Karpas-422 (cell line): ENCODE measurements at places on chromosomes 7 and 10.

- DNase-seq: peak; percentile 64
Measured at GRCh38 chr10:89426230-89426868, 12.0 kb downstream of the IFIT5 start.

GRCh38 chr7:80466636-80467035 is 45.2 kb downstream of the GNAT3 start:
- no peak for DNase-seq

DNA sequence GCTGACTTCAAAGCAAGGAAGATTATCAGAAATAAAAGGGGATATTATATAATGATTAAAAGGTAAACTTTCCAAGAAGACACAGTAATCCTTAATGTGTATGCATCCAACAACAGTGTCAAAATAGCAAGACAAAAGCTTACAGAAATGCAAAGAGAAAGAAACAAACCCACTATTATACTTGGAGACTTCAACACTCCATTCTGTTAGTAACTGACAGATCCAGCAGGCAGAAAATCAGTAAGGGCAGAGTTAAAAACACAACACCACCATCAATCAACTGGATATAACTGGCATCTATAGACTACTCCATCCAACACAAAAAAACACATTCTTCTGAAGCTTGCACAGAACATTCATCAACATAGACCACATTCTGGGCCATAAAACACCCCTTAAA is 103.8 kb downstream of the OR13A1 start:
- DNase-seq: no peak

DNA sequence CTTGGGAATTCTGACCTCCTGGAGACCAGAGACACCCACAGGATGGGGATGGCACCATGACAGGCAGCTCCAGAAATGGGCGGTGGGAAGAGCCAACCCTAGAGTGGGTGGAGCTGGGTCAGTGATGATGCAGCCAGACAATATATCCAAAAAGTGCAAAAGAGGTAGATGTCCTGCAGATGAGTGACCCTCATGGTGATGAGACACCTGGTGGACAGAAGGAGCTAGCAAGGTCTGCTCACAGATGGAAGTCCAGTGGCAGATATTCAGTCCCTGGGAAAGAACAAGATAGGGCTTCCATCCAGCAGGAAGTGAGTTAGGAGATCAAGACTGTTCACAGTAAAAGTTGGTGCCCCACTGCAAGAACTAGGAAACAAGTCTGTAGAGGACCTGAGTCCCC is 19.2 kb upstream of the GRB10 start:
- no peak for DNase-seq

GRCh38 chr7:140656548-140657515 is 15.9 kb upstream of the ADCK2 start:
- DNase-seq: peak; percentile 63

- DNase-seq: no peak
Measured at GRCh38 chr10:69217119-69217754, 2.9 kb upstream of the HKDC1 start.

DNA sequence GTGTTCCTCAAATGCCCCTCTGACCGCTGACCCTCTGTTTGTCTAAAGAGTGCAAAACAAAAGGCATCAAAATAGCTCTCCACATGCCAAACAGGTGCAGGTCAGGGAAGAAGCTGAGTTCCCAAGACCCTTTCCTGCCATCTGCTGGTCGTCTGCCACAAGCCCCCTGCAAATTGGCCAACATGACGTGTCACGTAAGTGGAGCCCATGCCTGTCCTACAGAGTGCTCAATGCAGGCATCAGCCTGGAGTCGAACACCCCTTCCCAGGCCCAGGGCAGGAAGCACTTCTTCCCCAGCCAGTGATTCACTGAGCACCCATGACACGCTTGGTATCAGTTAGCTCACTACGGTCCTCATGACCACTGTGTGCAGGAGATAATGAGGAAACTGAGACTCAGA is 14.1 kb downstream of the TMEM72 start:
- DNase-seq: peak; percentile 77

DNA sequence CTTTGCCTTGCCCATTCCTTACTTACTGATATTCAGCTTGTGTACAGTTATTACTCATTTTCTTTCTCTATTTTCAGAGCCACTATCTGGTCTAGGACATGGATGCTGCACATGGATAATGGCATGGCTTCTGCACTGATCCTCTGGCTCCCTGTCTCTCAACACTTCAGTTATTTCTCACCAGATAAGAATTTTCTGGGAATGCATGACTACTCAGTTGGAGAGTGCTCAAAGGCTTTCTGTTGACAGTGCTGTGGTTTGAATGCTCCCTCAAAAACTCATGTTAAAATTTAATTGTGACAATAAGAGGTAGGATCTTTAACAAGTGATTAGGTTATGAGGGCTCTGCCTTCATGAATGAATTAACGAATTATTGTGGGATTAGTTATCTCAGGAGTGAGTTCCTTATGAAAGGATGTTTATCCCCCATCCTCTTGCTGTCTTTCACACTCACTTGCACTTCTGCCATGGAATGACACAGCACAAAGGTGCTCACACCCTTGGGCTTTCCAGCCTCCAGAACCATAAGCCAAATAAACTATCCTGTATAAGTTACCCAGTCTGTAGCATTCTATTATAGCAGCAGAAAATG is 16.1 kb upstream of the PIK3CG start:
- no peak for DNase-seq

- DNase-seq: no peak
Measured at GRCh38 chr7:134948246-134948645, 38.1 kb upstream of the AGBL3 start.

DNA sequence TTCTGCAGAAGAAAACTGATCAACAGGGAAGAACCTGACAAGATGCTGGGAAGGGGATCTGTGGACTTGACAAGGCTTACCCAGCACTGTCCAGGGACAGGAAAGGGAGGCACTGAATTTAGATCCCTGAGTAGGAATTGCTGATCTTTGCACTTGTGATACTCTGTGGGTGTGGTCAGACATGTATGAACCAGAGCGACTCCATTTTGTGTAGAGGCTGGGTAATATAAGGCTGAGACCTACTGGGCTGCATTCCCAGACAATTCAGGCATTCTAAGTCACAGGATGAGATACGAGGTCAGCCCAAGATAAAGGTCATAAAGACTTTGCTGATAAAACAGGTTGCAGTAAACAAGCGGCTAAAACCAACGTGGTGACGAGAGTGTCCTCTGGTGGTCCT is 60.7 kb downstream of the CCDC3 start:
- DNase-seq: no peak

- no peak for DNase-seq
Measured at GRCh38 chr7:67505449-67505848, 508.8 kb downstream of the TYW1 start.

DNA sequence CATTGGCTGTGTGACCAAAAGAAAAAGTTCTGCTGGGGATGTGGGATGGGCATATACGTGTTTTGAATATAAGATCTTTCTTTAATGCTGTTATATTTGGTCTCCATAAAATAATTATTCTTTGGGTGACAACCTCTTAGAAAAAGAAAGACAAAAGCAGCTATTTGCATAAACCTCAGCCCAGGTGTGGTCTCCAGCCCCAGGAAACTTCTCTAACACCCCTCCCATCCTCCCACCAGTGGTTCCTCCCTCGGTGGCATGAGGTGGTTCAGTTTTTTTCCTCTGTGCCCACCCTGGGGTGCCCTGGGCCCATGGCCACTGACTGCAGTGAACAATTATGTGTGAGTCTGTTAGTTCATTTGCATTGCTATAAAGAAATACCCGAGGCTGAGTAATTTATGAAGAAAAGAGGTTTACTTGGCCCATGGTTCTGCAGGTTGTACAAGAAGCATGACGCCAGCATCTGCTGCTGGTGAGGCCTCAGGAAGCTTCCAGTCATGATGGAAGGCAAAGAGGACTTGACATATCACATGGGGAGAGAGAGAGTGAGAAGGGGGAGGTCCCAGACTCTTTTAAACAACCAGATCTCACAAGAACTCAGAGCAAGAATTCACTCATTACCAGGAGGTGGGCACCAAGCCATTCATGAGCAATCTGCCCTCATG is 165.9 kb downstream of the CUX1 start:
- peak; percentile 56 for DNase-seq

DNA sequence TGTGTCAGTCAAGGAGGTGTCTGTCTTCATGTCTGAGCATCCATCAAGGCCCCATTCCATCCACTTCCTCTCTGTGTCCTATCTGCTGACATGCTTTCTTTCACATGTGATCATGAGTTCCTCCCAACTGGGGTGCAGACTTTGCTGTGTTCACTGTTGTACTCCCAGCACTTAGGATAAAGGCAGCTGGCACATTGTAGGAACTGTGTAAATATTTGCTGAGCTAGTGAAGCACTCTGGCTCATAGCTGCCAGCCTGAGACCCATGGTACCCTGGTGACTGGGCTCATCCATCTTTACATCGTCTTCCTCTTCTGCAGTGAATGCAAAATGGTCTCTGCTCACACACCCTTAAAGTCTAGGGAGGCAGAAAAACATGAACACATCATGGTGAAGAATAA is 242.2 kb upstream of the IGFBP3 start:
- no peak for DNase-seq

GRCh38 chr7:102073931-102074880 is 212.5 kb upstream of the SH2B2 start:
- no peak for DNase-seq

DNA sequence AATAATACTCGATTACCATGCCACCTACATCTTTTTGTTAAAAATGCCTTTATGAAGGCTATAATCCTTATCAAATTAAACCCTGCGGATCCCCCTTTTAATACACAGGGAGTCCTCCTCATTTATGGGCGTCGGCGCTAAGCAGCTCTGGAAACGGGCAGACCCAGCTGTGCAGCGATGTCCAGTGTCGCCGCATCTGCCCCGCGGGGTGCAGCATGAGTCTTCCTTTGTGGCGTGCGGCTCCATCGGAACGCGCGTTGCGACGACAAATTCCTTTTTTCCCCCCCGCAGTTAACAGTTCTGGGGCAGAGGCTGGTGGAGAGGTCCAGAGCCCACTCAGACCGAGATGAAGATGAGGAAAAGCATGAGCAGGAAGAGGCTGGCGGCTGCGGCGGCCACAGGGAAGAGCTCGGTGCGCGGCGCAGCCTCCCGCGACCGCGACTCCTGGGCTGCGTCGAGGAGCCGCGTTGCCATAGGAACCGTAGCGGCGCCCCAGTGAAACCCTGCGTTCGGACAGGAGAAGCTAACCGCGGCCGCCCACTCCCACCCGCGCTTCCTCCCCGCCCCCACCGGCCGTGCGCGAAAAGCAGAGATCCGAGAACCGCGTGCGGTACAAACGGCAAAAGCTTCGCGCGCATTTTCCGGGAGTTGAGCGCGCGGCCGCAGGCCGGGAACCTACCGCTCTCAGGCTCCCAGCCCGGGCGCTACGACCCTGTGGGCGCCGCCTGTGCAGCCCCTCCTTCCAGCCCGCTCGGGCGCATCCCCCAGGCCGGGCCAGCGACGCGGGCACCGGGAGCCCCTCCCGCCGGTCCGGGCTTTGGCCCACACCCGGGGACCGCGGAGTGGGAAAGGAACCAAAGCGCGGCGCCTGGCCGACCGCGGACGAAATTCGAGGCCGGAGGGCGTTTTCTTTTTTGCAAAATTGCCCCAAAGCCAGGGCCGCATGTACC is 130.6 kb downstream of the SPAG6 start:
- no peak for DNase-seq

DNA sequence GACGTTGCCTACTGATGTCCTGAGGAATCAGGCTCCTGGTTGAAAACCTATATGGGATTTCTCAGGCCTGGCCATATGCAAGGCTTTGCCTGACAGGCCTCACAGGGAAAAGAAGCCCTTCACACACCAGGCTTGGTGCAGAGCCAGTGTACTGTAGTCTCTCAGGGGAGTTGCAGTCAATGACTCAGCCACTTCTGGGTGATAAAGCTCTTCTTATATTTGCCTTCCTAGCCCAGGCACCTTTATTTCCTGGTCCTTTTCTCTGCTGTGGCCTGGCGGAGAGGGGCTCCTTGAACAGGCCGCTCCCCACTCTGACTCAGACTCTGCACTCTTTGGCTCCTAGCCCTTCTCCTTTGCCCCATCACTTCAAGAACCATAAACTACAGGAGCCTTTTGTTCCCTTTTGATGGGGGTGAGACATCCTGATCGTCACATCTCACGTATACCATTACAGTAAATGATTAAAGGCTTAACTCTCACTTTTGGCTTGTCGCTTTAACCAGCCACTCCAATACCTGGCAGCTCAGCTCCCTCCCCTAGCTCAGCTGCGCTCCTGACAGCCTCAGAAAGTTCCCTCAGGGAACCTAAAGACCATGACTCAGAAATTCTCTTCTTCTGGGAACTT is 33.5 kb downstream of the DPY19L1 start:
- peak; percentile 47 for DNase-seq

GRCh38 chr7:24756545-24757352 is 515 bp downstream of the GSDME start:
- no peak for DNase-seq

GRCh38 chr10:75431180-75432111 is at the start of gene LRMDA:
Gene LRMDA (plus strand): TSS chr10:75431624.
- no peak for DNase-seq

DNA sequence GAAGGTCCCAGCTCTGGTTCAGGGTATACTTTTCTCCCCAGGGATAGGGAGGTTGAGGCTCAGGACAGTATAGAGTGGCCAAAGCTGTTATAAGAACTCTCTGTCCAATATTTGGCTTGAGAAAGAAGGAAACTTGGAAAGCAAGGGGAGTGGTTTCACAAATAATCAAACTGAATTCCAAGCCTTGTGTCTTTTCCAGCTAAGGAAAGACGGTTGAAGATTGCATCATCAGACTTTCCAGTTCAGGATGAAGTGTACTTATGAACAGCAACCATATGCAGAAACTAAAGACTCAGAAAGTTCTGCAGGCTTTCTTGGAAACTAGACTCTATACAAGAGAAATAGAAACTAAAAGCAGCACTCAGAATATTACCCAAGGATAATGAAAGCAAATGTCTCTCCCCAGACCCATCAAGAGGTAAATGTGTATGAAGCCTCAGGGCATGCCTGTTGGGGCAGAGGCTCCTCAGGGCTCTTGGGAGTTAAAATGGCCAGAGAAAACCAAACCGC is 46.4 kb downstream of the RAMP3 start:
- no peak for DNase-seq

DNA sequence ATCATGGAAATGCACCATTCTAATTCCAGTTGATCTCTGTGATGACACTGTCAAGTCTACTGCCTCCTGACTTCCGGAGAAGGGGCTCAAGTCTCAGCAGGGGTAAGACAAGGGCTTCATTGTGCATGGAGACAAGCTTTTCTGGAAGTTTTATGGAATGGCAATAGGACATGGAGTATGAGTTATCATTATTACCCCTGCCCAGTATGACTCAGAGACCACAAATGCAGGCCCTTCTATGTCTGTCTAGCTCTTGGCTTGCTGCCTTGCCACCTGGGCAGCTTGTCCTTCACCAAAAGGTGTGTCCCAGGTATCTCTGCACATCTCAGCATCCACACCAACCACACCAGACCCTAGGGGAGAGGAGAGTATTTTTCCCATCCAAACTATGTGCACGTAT is 34.9 kb upstream of the KIAA1217 start:
- no peak for DNase-seq
